ENCODE measurements at places on chromosomes 16 and 17.

DNA sequence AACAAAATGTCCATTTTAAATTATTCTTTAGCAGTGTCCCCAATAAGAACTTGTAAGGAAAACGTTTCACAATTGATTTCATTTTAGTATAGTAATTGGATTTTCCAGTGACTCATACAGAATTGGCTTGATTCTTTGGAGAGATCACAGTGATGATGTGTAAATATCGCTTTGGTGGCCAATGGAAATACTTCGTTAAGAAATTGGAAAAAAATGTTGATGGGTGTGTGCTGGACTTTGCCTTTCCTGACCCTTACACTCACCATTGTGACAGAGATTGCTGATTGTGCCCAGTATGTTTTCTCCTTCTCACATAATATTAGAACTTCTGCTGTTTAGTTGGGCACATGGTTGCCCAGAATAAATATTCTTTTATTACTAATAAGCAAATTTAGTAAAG, 7.4 kb upstream of the EFCAB13 start:
- DNase-seq: no peak

GRCh38 chr17:73932216-73932749, 271.2 kb upstream of the RPL38 start:
- DNase-seq: peak; percentile 0

- no peak for DNase-seq
Observed at GRCh38 chr16:85965125-85965524, 66.2 kb downstream of the IRF8 start.

DNA sequence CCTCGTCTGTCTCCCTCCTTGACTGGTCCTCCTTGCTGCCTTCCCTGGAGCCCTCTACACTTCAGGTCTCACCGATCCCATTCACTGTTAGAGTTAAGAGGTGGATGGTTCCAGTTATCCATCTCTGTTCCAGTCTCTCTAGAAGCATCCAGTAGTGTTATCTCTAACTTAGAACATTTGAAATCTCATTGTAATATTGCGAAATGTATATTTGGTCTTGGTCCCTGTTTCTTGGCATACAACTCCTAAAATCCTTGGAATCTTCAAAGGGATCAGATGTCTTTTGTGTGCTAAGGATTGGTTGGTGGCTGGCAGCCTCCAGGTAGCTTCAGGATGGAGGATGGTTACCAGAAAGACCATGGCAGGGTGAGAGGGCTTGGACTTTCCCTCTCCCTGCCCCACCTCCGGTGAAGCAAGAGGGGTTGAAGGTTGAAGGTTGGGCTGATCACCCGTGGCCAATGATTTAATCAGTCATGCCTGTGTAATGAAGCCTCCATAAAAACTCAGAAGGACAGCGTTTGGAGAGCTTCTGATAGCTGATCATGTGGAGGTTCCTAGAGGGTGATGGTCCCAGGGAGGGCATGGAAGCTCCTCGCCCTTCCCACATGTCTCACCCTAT, 59.1 kb downstream of the NTN1 start:
- no peak for DNase-seq

GRCh38 chr17:77905266-77905665, 53.2 kb upstream of the TNRC6C start:
- DNase-seq: no peak

DNA sequence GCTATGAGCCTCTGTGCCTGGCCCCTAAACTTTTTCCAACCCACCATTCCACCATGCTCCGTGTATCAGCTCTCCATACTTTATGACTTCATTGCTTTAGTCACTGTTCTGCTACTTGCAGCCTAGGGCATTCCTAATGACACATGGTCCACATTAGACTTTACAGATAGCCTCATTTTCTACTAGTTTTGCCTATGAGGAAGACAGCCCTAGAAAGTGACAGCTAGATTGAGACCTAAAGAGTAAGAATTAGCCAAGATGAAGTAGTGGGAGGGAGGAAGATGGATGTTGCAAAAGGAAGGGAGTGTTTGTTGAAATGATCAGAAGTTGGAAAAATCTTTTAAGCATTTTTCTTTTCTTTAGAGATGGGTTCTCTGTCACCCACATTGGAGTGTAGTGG, 11.0 kb downstream of the C16orf54 start:
- no peak for DNase-seq

- DNase-seq: no peak
Observed at GRCh38 chr17:68624381-68624780, 23.2 kb upstream of the FAM20A start.

GRCh38 chr17:56593646-56594319, at the start of gene NOG:
Gene NOG, plus strand, starts transcription at chr17:56593699. Its CDS starts 525 bp downstream, at chr17:56594224.
- peak; percentile 52 for DNase-seq

GRCh38 chr16:49921791-49922456, 66.0 kb upstream of the ZNF423 start:
- DNase-seq: peak; percentile 60

DNA sequence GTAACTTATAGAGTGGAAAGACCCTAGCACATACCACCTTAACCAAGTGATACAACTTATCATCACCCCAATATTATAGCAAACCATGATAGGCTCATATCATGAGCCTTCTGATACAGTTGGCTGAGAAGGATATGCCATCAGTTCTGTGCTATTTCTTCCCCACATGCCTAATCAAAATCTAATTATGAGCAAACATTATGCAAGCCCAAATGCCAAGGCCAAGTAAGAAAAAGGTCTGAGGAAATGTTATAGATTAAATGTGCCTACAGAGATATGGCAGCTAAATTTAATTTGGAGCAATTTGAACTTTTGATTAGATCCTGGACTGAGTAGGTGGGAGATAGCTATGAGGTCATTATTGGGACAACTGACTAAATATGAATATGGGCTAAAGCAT, 225.9 kb upstream of the PMFBP1 start:
- DNase-seq: no peak

- DNase-seq: no peak
Observed at GRCh38 chr17:17819561-17819995, 17.2 kb downstream of the SREBF1 start.

- DNase-seq: no peak
Observed at GRCh38 chr17:67700037-67700724, 17.6 kb upstream of the NOL11 start.
